DMS153 (cell line): ENCODE measurements at places on chromosomes 3 and 15.

DNA sequence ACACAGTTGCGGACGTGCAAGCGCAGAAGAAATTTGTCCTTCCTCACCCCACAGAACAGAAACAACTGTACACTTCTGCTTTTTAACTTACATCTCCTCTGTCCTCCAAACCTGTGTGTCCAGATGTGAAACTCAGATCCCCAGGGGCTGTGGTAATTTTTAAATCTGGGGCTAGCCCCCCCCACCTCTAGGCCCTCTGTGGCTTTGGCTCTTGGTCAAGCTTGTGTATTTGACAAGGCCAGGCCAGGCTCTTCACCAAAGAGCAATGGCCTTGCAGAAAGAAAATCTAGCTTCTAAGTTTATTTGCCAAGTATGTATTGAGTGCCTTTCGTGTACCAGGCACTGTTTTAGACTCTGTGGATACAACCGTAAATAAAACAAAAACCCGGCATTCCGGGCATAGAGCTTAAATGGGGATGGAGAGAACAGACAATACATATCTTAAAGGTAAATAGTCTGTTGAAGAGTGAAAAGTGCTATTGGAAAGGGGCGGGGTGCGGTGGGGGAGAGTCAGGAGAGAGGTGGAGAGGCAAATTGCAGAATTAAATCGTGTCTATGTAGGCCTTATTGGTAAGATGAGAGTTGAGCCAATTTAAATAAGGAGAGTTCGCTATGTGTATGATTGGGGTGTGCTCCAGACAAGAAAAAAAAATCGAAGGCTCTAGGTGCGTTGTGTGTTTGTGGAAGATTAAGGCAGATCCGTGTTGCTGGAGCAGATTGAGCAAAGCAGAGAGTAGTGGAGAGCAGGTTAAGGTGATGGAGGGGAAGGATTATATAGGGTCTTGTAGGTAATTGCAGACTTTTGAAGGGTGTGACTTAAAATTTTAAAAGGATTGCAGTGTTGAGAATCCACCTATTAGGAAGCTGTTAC, 781 bp upstream of the DPH6 start:
- no peak for DNase-seq

GRCh38 chr3:28777806-28778475, 429.3 kb upstream of the AZI2 start:
- no peak for DNase-seq

GRCh38 chr3:126900859-126901540, 81.9 kb upstream of the PLXNA1 start:
- no peak for DNase-seq

DNA sequence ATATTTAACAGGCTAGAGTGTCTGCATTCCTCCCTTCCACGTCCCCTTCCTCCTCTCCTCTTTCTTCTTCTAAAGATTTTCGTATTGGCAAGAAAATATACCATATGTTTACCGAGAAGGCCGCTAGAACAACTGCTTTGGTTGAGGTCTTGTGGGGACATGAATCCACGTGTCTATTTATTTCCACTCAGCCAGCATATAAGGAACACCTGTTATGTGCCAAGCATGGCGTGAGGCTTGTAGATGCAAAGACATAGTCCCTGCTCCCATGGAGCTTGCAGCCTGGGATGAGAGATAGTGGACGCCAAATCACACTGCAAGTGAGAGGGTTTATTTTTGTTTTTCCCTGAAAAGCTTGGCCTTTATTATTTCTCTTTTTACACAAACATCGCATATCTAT, 57.1 kb downstream of the SLC7A14 start:
- no peak for DNase-seq

DNA sequence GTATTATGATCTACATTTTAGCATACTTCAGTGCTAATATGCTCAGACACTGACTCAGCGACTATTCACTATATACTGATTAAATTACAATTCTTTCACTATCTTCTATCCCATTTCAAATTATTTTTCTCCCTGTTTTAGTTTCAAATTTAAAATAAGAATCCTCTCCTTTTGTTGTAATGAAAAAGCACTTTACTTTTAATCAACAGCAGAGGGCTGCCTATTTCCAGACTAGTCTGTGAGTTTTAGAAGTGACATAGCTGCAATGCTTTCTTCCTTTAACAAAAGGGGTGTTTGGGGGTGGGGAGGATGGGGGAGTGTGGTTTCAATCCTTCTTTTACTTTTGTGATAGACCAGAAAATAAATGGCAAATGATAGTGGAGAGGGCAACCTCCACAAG, 2.4 kb downstream of the NEDD4 start:
- DNase-seq: no peak

DNA sequence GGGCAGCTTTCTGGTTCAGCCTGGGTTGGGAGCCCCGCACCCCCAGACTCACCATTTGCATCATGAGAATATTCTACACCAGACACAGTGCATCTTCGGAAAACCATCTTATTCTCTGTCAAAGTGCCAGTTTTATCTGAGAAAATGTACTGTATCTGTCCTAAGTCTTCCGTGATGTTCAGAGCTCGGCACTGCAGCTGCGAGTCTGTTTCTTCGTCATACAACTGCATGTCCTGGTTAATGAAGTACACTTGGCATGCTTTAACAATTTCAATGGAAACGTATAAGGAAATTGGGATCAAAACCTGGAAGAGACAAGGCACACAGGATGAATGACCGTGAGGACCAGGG, 141.5 kb downstream of the ATP10A start:
- DNase-seq: no peak
